Astrocyte of the cerebellum (primary cell): ENCODE measurements at places on chromosomes 6 and 20.
A peak's percentile ranks its signal among the peaks of the same experiment; 100 is the strongest.

GRCh38 chr6:156880913-156881312, 103.7 kb downstream of the ARID1B start:
- DNase-seq = no peak

GRCh38 chr6:114096561-114097172, 125.7 kb upstream of the HDAC2 start:
- peak; percentile 5 for DNase-seq

- no peak for DNase-seq
These were observed 87.6 kb downstream of the KCNQ5 start for GRCh38 chr6:72709431-72709830.

- DNase-seq = no peak
These were observed 83.4 kb downstream of the TFAP2A start for GRCh38 chr6:10331334-10331968.

DNA sequence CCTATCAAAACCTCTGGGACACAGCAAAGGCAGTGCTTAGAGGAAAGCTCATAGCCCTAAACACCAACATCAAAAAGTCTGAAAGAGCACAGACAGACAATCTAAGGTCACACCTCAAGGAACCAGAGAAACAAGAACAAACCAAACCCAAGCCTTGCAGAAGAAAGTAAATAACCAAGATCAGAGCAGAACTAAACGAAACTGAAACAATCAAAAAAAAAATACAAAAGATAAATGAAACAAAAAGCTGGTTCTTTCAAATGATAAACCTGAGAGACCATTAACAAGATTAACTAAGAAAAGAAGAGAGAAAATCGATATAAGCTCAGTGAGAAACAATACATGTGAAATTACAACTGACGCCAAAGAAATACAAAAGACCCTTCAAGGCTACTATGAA, 34.8 kb upstream of the RUNX2 start:
- no peak for DNase-seq

GRCh38 chr20:62376112-62377063, 9.3 kb upstream of the LAMA5 start:
- no peak for DNase-seq

- DNase-seq = no peak
These were observed 232.8 kb downstream of the GRIK2 start for GRCh38 chr6:101626269-101626668.

- DNase-seq = no peak
These were observed 42.9 kb upstream of the FAM83D start for GRCh38 chr20:38883081-38883980.

DNA sequence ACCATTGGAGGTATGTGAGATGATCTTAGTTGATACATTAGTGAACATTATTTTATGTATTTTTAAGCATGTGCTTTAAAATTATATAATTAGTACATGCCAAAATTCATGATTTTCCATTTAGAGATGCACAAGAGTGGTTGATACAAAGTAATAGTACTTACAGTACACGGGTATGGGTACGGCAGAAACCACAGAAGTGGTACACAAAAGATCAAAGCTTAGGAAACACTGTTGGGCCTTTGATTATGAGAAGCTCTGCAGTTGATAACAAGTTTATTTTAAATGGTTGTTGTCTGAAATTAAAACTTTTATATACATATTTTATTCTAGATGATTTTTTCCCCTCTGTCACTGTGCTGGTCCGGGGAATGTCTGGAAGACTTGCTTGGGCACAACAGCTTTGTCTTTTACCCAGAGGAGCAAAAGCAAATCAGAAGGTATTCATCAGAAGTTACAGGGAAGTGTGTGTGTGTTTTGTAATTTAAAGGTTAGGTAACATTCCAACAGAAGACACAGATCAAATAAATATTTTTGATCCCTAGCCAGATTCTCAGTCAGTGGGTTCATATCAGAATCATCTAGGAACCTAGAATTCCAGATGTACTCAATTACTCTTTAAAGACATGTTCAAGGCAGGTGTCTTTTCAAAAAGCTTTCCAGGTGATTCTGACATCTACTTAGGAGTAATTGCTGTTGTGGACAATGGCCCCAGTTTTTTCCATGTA, 32.5 kb upstream of the ADIG start:
- no peak for DNase-seq

DNA sequence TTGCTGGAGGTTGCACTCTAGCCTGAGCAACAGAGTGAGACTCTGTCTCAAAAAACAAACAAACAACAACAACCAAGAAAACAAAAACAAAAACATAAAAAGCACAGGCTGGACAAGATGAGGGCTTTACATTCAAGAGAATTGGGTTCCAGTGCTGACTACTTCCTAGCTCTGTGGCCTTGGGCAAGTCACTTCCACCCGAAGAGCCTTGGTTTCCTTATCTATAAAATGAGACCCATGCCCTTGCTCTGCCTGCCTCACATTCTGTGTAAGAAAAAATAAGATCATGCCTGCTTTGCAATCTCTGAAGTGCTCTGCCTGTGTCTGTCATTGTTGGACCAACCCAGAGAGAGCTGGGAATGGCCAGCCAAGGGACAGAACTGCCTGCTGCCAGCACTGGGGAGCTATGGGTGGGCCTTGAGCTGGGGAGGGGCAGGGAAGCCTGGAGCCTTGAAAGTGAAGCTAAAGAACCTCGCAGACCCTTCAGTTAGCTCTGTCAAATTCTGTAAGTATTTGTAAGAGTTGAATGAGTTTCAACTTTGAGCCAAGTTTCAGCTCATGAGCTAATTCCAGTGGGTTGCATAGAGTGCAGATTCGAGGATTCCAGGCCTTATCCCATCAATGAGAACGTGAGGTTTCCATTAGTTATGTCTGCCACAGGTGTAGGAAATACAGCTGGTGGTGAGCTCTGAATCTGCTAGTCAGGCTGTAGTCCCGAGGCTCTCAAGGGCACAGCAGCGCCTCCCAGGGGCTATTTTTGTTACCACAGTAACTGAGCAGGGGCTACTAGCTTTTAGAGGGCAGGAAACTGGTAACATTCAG, 93.2 kb downstream of the DLGAP4 start:
- DNase-seq = no peak

- DNase-seq = no peak
These were observed 11.6 kb downstream of the AURKA start for GRCh38 chr20:56380375-56380774.

DNA sequence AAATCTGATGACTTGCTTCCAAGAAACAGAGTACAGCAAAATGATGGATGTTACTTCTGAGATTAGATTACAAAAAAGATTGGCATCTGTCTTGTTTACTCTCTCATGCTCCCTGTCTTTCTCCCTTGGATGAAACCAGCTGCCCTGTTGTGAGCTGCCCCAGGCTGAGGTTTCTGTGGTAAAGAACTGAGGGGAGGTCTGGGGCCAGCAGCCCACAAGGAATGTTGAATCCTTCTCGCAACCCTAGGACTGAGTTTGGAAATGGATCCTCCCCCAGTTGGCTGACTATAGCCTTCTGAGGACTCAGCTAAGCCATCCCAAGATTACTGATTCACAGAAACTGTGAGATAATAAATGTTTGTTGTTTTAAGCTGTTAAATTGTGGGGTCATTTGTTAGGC, 5.6 kb upstream of the HECA start:
- DNase-seq = peak; percentile 71

- DNase-seq = peak; percentile 16
These were observed 5.1 kb downstream of the PRND start for GRCh38 chr20:4726710-4727397.

- DNase-seq = no peak
These were observed 655.4 kb upstream of the EPHA7 start for GRCh38 chr6:94074764-94075163.

DNA sequence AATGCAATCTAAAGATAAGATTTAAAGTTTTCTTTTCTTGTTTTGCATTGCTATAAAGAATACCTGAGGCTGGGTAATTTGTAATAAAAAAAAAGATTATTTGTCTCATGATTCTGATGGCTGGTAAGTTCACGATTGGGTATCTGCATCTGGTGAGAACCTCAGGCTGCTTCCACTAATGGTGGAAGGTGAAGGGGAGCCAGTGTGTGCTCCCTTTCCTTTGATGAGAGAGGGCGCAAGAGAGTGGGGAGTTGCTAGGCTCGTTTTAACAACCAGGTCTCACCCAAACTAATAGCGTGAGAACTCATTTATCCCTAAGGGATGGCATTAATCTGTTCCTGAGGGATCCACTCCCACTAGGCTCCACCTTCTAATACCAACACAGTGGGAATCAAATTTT, 353.2 kb downstream of the BTBD3 start:
- no peak for DNase-seq

- no peak for DNase-seq
These were observed 58.2 kb downstream of the PIGU start for GRCh38 chr20:34618676-34619075.

DNA sequence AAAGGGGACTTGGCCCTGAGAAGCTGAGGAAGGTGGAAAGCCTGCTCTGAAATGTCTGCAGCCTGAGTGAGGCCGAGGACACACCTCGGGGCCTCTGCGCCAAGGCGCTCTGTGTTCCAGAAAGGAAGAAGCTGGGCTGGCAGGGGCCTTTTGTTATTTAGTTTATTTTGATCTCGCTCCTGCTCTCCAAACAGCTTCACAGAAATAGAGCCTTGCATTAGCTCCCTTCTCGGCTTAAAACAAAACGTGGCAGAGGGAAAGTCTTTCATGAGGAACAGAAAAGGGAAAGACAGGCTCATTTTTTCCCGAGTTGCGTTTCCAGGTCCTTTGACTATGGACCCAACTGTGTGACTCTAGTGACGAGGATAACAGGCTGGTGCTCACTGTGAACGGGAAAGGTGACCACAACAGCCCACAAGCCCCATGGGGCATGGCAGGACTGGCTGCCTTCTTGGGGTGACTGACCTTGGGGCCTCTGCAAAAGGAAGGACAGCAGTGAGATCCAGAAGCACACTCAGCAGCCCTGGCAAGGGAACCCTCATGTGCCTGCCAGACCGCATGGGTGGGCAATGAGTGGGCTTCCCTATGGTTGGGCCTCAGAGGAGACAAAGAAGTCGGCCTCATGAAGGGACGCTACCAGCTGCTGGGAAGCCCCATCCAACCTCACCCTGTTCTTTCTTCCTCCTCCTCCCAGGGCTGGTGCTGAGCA, 18.7 kb downstream of the LEMD2 start:
- no peak for DNase-seq

DNA sequence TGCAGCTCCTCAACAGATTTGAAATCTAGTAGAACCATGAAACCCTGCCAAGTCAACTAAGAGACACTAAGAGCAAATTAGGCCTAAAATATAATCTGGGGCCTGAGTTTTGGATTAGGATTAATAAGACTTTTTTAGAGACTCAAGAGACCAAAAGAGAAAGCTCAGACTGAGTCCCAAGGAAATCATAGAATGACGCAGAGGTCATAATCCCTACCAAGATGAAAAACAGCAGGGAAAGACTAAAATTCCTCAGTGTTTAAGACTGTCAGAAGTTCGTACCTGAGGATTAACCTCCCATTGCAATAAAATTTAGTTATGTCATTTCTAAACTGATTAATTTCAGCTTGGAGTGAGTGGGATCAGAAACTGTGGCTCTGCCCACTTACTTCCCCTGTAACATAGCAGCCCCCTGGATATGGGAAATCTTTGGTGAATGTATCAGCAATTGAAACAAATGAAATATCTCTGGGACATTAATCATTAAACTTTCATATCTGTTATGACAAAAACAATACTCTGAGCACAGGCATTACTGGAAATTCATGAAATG, 200.3 kb downstream of the EDN1 start:
- DNase-seq = no peak

DNA sequence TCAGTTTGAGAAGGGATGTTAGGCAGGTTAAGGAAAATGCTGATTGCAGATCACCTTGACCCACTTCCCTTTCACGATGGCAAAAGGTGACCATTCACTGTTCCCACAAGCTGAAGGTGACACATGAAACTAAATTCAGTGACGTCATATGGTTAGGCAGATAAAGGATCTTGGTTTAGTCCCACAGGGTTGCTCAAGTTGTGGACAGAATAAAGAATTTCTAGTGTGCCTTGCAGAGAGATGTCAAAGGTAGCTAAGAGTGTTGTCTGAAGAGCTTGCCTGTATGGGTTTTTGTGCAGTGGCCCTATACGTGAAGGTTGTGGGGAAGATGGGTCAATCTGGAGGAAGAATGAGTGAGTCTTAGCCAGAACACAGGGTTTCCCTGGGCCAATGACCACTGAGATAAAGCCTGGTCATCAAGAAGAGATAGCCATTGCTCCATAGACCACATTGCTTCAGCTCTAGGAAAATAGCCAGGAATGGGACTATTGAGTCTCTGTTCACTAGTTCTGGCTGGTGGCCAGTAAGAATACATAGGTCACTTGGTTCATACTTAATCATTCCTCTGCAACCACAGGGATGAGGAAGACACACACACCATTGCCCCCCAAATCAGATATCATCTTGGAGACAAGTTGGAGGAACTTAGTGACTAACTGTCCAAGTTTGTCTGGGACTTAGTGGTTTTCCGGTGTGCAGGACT, 148.5 kb upstream of the ATXN1 start:
- DNase-seq = no peak

DNA sequence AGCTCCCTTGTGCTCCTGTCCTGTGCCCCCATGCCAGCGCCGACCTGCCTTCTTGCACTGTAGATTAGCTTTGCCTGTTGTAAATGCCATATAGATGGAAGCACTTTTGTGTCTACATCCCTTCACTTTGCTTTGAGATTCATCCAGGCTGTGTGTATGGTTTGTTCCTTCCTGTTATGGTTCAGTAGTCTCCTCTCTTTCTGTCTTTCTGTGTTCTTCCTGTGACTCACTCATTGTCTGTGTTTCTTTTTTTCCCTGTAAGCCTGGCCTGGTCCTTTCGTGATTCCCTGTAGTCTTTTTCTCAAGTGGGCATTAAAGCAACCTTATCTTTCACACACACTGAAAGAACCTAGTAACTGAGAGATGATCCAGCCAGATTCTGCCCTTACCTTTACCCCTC, 66.6 kb downstream of the JARID2 start:
- no peak for DNase-seq

- DNase-seq = peak; percentile 56
These were observed 211.3 kb upstream of the RUNX2 start for GRCh38 chr6:45116714-45117410.

DNA sequence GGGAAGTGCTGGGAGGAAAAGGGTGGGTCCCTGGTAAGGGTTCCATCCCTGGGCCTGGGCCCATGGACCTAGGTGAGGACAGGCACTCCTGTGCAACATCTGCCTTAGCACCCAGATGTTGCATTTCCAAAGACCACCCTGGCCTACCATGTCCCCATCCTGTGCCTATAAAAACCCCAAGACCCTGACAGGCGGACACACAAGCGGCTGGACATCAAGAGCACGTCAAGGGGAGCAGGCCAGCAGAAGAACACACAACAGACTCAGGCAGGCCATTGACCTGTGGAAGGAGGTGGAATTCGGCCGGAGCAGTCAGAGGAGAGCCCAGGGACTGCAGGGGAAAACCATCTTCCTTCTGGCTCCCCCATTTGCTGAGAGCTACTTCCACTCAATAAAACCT, 937.8 kb upstream of the MANEA start:
- no peak for DNase-seq

- DNase-seq = no peak
These were observed 5.1 kb downstream of the DEF6 start for GRCh38 chr6:35302604-35303241.

- no peak for DNase-seq
These were observed 1.2 kb upstream of the PARD6B start for GRCh38 chr20:50729901-50730764.
